Right lobe of liver (tissue), 6 donors: ENCODE measurements at places on chromosomes 11 and 22.
A peak's percentile ranks its signal among the peaks of the same experiment; 100 is the strongest.

DNA sequence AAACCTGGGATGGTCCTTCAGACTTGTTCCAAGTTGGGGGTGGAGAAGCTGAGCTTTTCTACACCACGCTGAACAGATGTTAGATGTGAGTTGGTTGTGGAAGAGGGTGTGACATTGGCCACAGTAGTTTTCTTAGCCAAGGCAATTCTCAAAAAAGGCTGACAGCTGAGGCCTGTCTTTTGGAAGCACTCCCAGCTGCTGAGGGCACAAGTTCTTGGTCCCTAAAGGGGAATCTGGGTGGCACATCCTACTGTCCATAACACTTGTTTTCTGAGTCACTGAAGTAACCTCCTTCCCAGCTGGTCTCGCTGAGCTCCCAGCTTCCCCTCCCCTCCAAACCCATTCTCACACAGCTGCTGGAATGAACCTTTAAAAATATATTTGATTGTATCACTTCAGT, 375.7 kb upstream of the KIRREL3 start:
- H3K27ac ChIP-seq, result no peak overlapping the region
- no peaks in the 10 kb centered on the region for H3K27me3 ChIP-seq
- H3K4me3 ChIP-seq, result no peak overlapping the region
- no peaks in the 10 kb centered on the region for H3K36me3 ChIP-seq
- H3K4me1 ChIP-seq, result no peaks in the 10 kb centered on the region
- no peak for DNase-seq

DNA sequence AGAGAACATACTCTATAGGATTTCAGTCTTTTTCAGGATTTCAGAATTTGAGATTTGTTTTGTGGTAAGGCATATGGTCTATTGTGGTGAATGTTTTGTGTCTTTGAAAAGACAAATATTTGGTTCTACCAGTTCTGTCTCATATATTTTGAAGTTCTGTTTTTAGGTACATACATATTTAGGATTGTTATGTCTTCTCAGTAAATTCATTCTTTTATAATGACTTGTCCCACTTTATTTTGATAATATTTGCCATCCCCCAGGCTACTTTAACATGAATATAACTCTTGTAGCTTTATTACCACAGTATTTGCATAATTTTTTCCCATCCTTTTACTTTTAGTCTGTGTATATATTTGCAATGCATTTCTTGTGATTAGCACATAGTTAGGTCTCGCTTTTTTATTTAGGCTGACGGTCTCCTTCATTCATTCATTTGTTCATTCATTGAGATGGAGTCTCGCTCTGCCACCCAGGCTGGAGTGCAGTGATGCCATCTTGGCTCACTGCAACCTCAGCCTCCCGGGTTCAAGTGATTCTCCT, 32.1 kb downstream of the MTMR3 start:
- DNase-seq, result no peak
- H3K27ac ChIP-seq, result no peak overlapping the region
- no peaks in the 10 kb centered on the region for H3K36me3 ChIP-seq
- H3K4me3 ChIP-seq, result no peak overlapping the region
- H3K4me1 ChIP-seq, result no peaks in the 10 kb centered on the region
- H3K27me3 ChIP-seq, result no peaks in the 10 kb centered on the region

DNA sequence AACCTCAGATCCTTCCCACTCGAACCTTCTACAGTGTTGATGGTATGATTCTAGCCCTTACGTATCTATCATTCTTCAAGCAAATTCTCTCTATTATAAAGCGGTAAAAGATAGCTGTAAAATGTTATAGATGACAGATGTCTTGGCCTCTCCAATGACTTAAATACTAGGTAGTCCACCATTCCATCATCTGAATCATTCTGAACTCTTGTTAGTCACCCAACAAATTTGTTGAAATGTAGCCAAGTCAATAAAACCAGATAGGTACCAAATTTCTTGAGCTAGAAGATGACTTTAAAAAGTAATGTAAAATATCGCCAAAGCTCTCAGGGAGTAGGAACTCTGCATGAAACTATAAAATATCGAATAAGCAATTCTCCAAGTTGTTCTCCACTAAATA, 32.6 kb upstream of the PICALM start:
- no peak for DNase-seq
- H3K36me3 ChIP-seq, result no peaks in the 10 kb centered on the region
- H3K27me3 ChIP-seq, result no peaks in the 10 kb centered on the region
- no peak overlapping the region for H3K27ac ChIP-seq
- H3K4me1 ChIP-seq, result no peaks in the 10 kb centered on the region
- no peak overlapping the region for H3K4me3 ChIP-seq

DNA sequence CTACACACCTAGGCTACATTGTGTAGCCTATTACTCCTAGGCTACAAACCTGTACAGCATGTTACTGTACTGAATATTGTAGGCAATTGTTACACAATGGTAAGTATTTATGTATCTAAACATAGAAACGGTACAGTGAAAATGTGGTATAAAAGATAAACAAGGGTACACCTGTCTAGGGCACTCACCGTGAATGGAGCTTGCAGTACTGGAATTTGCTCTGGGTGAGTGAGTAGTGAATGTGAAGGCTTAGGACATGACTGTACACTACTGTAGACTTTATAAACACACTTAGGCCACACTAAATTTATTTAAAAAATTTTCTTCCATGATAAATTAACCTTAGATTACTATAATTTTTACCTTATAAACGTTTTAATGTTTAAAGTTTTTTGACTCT, 171.7 kb upstream of the NCAM1 start:
- H3K27ac ChIP-seq, result no peak overlapping the region
- H3K4me3 ChIP-seq, result no peak overlapping the region
- DNase-seq, result no peak
- no peaks in the 10 kb centered on the region for H3K4me1 ChIP-seq

DNA sequence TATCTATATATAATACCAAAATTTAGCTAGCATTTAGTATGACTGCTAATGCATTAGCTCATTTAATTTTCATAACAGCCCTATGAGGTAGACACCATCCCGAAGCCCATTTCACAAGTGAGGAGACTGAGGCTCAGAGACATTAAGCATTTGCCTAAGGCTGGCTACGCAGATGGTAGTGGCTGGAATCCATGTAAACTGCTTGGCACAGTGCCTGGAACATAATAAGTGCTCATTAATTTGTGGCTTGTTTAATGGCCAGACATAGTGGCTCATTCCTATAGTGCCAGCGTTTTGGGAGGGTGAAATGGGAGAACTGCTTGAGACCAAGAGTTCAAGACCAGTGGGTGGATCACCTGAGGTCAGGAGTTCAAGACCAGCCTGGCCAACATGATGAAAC, 17.8 kb upstream of the TP53I11 start:
- no peaks in the 10 kb centered on the region for H3K36me3 ChIP-seq
- no peak overlapping the region for H3K4me3 ChIP-seq
- no peak for DNase-seq
- H3K4me1 ChIP-seq, result no peaks in the 10 kb centered on the region
- no peak overlapping the region for H3K27ac ChIP-seq

DNA sequence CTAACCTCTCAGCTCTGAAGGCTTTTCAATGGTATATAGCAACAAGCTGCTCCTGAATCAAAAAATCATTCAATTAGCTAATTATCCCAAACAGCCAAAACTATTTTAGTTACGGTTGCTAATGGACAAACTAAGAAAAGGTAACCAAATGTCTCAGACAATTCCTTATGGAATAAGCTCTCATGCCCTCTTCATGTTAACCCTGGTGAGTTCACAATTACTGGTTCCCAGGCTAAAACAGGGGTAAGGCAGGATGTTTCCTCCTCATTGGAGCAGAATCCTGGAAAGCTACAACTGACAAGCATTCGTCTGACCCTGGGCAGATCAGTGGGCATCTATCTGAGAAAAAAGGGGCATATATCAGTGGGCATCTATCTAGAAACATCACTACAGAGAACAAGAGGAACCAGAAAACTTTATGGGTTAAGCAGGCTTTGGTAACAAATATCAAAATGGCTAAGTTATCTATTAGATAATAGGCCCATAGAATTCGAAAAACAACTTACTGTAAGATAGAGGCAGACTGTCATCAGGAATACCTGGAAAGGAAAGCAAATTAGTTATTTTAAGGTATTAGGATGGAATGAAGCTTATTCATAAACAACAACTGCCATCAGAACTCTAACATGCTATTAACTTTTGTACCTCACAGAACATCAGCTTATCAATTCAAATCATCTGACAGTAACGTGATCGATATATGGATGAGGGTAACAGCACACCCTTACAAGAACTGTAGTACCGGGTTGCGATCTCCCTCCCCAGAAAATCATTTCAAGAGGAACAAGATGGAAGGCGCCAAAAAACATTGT, 14.8 kb upstream of the WDR74 start:
- no peaks in the 10 kb centered on the region for H3K4me1 ChIP-seq
- H3K27me3 ChIP-seq, result no peaks in the 10 kb centered on the region
- peak overlapping the region; percentile 80 for H3K4me3 ChIP-seq

DNA sequence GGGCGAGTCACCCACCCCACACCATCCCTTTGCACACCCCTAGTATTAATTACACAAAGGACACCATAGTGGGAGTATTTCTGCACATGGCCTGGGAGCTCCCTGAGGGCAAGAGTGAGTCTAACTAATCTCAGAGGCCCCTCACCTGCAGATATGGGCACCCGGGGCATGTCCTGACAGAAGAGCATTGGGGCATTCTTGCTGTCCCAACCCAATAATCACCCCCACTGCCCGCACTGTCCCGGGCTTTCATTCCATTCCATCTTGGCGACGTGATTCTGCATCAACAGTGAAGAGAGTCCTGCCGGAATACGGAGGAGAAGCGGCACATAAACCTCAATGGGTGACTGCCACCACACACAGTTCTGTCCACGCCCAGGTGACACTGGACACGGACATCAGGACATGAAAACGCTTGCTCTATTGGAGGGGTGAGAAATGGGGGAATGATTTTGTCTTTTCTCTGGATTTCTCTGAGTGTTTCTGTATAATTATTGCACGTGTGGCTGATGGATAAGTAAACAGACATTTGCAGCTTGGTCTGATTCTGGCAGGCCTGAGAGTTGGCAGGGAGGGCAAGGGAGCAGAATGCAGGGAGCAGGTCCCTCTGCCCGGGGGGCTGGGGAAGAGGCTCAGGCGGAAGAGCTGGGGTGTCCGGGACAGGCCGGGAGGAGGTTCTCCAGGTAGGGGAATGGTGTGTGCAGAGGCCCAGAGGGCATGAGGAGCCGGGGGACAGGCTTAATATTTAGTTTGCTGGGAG, 38.2 kb downstream of the SCUBE1 start:
- no peaks in the 10 kb centered on the region for H3K4me1 ChIP-seq
- H3K36me3 ChIP-seq, result no peaks in the 10 kb centered on the region
- no peaks in the 10 kb centered on the region for H3K27me3 ChIP-seq
- no peak overlapping the region for H3K4me3 ChIP-seq
- no peak for DNase-seq

DNA sequence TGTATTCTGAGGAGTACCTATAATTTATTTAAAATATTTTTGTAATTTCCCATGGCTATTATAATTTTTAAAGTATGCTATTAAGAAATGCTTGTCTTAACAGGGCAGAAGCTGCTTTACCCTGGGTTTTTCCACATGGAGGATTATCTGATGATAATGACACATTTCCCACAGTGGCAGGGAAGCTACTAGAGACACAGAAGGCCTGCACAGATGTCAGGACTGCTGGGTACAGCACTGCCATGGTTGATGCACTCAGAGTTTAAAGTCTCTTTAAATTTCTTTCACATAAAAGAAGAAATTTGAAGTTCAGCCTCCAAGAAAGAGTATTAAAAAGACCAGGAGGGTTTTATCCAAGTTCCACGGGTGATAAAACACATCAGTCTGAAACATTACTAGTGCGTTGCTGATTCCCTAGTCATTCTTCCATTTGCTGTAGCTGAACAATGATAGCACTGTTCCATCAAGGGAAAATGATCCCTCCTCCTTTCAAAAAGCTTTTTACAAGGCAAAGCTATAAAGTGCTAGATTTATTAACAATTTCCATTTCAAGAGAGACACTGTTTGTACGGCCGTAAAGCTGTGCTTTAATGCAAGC, 363.0 kb downstream of the CNTN5 start:
- H3K36me3 ChIP-seq, result no peaks in the 10 kb centered on the region
- DNase-seq, result no peak
- no peak overlapping the region for H3K27ac ChIP-seq
- no peaks in the 10 kb centered on the region for H3K4me1 ChIP-seq
- no peak overlapping the region for H3K4me3 ChIP-seq

DNA sequence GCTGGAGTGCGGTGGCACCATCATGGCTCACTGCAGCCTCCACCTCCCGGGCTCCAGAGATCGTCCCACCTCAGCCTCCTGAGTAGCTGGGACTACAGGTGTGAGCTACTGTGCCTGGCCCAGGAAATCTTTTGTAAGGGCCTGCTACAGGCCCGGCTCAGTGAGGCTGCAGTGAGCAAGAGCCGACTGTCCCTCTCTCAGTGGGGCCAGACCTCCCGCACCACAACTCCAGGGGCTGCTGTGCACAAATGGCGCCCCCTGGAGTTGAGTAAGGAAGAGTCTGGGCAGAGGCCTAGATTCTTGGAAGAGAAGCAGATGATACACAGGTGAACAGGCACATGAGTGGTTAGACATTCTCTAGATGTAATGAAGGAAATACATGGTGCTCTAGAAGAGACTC, 7.0 kb downstream of the SERHL2 start:
- H3K27ac ChIP-seq, result no peak overlapping the region
- DNase-seq, result no peak
- no peak overlapping the region for H3K4me3 ChIP-seq
- H3K27me3 ChIP-seq, result no peaks in the 10 kb centered on the region
- no peaks in the 10 kb centered on the region for H3K36me3 ChIP-seq
- no peaks in the 10 kb centered on the region for H3K4me1 ChIP-seq

DNA sequence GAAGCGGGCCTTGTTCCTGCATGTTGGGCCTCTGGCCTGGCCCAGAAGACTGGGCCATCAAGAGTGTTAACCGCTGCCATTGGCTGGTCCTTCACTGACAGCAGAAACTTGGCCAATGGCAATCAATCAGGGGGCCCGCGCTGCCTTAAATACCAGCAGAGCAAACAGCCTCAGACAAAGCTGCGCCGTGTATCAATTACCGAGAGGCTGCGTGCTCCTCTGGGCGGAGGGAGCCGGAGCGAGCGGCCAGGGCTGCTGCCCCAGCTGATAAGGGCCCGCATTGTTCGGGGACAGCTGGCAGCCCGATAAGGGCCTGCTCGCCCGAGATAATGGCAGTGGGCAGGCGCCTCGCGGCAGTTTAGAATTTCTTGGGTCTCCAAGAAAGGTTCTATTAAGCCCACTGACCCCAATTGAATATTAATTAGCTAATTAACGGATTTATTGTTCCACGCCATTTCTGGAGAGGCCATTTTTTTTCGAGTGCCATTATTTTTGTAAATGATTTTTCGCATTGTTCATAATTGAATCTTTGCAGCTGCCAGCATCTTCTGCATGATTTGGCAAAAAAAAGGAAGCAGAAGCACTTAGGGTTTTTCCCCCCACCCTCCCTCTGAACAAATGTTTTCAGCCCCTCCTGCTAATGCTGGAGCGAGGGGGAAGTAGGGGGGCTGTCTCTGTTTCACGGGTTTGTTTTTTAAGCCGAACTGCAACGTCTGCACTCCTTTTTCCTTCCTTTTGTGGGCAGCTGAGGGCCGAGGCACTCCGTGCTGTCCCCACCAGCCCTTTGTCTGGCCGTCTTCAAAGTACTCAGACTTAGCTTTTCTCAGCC, 37.6 kb upstream of the RIC3 start:
- no peak overlapping the region for H3K4me3 ChIP-seq
- no peaks in the 10 kb centered on the region for H3K4me1 ChIP-seq
- no peaks in the 10 kb centered on the region for H3K27me3 ChIP-seq
- H3K27ac ChIP-seq, result peak overlapping the region; percentile 33

- H3K27me3 ChIP-seq, result no peaks in the 10 kb centered on the region
- no peak overlapping the region for H3K27ac ChIP-seq
- H3K4me1 ChIP-seq, result no peaks in the 10 kb centered on the region
- H3K4me3 ChIP-seq, result no peak overlapping the region
These were observed 1.9 kb upstream of the EMID1 start for GRCh38 chr22:29203488-29204454.
